WTC11 (cell line): ENCODE measurements at places on chromosomes 16 and 17. TPM values are rescaled to one million over a fixed set of nuclear protein-coding genes. Genes with fewer than 3 reads are reported as not detected.
A peak's percentile ranks its signal among the peaks of the same experiment; 100 is the strongest.

The ARL5C gene
- not detected in 3 replicates for total RNA-seq

The FOXO3B gene
- total RNA-seq = 9.9 to 11.9 TPM (median 10.7 TPM) in 3 replicates

- H3K4me1 ChIP-seq = no peaks in the 10 kb centered on the region
- no peaks in the 10 kb centered on the region for H3K27me3 ChIP-seq
- no peak overlapping the region for H3K4me3 ChIP-seq
- DNase-seq = no peak
Observed at GRCh38 chr16:12245921-12246720, 269.6 kb downstream of the SNX29 start.

DNA sequence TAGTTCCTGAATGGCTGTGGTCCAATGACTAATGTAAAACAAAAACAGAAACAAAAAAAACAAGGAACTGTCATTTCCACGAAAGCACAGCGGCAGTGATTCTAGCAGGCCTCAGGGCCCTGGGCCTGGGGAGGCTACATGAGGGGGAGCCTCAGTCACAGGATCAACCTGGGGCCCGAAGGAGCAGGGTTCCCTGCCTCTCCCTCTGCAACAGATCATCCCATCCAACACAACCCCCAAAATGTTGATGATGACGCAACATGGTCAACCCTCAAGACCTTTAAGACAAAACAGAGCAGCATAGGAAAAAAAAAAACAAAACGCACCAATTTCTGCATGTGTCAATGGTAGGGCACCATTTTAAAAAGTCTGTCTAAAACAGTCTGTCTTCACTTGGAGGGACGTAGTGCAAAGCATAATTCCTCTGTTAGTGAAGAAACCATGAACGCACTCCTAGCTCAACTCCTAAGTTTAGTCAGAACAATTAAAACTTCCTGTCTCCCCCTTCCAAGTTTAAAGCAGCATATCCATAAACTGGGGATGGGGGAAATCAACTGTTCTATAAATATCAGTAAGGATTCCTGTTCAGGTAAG is 32.3 kb downstream of the AXIN2 start:
- H3K36me3 ChIP-seq = peaks cover 35% of the 10 kb centered on the region
- H3K4me1 ChIP-seq = peaks cover 42% of the 10 kb centered on the region
- no peaks in the 10 kb centered on the region for H3K27me3 ChIP-seq
- no peak for DNase-seq
- H3K27ac ChIP-seq = 0 out of 2 replicates have a peak overlapping the region, but pooled peaks have one; percentile 9
- no peak overlapping the region for H3K4me3 ChIP-seq

DNA sequence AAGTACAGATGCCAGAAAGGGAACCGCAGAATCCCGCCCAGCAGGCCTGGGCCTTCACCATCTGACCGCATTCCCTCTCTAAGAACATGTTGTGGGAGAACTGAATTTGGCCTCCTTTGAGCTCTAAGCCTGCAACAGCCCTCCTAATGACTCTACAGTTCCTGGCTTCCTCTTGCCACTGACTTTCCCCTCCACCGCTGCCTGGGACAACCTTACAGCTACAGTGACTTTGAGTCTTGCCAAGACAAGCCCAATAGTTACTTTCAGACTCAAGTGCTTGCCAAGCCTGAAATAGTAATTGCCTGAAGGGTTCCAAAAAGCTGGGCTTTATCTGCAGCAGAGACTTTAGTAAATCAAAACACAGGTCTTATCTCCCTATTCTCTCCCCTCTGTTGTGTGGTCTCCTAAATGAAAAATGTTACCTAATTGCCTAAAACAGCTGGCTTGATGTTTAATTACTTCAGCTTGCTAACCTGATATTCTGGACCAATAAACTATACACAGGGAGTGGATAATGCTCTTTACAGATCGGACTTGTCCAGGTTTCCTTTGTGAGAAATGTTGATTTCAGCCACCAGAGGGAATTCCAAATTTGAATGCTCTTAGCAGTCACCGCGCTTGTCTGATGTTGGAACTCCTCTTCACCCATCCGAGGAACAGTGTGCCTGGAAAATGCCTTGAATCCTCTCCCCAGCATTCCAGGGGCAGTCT is 85.1 kb upstream of the TBX2 start:
- no peak overlapping the region for H3K4me3 ChIP-seq
- no peak for DNase-seq
- H3K4me1 ChIP-seq = peaks cover 14% of the 10 kb centered on the region
- no peaks in the 10 kb centered on the region for H3K36me3 ChIP-seq

GRCh38 chr17:14446825-14447224 is 145.9 kb downstream of the HS3ST3B1 start:
- peaks cover 2% of the 10 kb centered on the region for H3K27me3 ChIP-seq
- no peak for DNase-seq
- H3K4me3 ChIP-seq = no peak overlapping the region
- no peak overlapping the region for H3K27ac ChIP-seq
